Brain pericyte (primary cell): ENCODE measurements at places on chromosomes 11 and 22.

DNA sequence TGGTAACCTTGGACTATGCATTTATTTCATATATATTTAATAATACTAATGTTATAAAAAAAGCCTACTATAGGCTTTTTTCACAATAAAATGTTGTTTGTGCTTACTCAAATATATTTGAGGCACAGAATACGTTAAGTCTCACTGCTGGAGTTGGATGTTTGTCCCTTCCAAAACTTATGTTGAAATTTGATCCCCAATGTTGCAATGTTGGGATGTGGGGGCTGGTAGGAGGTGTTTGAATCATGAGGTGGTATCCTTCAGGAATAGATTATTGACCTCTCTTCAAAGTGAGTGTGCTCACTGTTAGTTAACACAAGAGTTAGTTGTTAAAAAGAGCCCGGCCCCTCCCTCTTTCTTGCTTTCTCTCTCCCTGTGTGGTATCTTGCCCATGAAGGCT, 1295.9 kb downstream of the JRKL start:
- DNase-seq = no peak

DNA sequence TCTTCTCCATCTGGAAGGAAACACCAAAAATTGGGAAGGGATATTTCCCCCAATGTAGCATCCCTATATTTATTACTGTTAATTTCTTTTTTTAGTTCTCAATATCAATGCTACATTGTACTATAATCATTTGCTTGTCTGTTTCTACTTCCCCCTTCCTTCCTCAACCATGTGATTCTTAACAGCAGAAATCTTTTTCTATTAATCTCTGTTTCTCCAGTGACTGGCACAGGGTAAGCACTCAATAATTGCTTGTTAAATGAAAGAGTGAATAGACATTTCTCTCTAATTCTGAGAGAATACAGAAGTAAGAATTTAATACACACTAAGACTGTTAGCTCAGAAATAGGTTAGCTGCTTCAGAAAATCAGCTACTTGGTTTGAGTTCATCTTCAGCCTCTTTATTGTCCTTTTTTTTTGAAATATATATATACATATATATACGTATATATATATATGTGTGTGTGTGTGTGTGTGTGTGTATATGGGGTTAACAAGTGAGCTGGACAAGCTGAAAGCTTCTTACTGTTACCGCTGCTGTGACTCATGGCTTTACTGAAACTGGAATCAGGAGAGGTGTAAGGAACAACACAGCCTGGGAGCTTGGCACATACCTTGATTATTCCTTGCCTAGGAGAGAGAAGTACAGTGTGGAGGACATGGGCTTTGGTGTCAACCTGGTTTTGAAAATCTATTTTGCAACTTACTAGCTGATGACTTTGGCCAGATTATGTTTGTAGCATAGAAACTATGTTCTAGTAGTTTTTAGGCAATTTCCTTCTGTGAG, 26.2 kb upstream of the PDE3B start:
- no peak for DNase-seq

DNA sequence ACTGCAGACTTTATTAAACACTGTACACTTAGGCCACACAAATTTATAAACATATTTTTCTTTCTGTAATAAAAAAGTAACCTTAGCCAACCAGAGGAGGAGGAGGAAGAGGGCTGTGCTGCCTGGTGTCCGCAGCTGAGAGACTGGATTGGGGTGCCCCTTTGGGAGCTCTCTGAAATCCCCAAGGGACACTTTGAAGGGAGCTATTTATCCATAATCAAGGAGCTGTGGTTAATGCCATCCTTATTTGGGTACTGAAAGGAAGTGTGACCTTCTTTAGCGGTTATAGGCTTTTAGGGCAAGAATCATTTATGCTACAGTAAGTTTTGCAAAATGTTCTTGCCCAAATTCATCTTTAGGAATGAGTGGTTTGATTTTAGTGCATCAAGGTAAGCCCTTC, 125.8 kb downstream of the RASSF10 start:
- DNase-seq = no peak

- DNase-seq = no peak
Observed at GRCh38 chr11:2098691-2099515, 40.3 kb downstream of the IGF2 start.

DNA sequence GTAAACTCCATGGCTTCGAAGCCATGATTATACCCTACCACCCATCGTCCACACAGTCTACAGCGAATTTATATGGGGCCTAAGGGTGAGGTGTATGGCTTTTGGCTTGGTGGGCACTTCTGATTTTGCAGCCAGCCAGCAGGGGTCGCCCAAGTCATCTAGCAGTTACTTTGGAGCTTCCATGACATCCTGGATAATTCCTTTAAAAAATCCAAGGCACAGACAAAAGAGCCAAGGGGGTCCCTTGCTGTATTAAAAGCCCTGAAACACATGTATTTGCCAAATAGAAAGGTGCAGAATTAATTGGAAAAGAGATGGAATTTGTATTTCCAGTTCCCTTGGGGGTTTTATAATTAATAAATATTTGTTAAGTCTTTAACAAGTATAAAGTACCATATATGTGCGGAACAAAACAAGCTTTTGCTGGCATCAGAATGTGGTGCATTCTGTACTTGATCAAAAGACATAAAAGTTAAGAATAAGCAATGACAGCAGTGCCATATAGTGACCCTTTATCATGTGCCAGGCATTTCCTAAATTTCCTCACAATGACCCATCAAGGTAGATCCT, 132.8 kb upstream of the PITPNB start:
- DNase-seq = no peak
